Upper lobe of right lung (tissue), 1 donor: ENCODE measurements at places on chromosomes 2 and 18. TPM values are rescaled to one million over a fixed set of nuclear protein-coding genes. Genes with fewer than 3 reads are reported as not detected.
A peak's percentile ranks its signal among the peaks of the same experiment; 100 is the strongest.

GRCh38 chr18:45014047-45014501, 333.4 kb downstream of the SETBP1 start:
- H3K4me1 ChIP-seq = peaks cover 21% of the 10 kb centered on the region
- H3K27me3 ChIP-seq = no peaks in the 10 kb centered on the region
- no peak for DNase-seq
- no peaks in the 10 kb centered on the region for H3K36me3 ChIP-seq

DNA sequence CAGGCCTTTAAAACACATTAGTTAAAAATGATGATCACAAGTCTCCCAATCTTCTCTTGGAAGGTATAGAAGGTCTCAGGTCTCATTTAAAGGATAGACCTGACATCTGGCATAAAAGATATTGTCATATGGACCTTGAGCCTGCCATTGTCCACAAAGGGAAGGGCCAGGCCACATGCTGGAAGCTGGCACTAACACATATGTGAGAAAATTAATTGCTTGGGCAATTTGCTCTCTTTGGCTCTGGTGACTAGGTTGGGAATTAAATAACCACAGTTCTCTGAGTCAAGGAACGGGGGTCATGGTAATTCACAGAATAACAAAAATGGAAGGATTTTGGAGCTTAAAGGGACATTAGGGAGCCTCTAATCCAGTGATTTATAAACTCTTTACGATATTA, 727.3 kb downstream of the BCL11A start:
- no peak overlapping the region for H3K4me3 ChIP-seq
- H3K27me3 ChIP-seq = no peaks in the 10 kb centered on the region
- H3K27ac ChIP-seq = no peak overlapping the region

Gene KRTCAP3
- total RNA-seq = 22.5 TPM

DNA sequence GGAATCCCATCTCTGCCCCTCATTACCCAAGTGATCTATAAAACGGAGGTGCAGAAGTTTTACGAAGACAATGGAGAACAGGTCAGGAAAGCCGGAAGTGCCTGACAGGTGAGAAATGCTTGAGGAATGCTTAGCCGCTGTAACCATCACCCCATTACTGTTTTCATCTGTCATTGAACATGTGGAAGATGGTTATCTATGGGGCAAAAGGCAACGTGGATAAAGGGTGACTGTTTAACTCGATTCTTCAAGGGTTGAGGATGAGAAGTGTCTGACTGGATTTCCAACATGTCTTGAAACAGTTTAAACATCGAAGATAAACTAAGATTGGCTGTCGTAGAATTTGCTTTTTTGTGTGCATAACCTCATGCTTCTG, 17.3 kb downstream of the HK2 start:
- no peak overlapping the region for H3K4me3 ChIP-seq
- no peaks in the 10 kb centered on the region for H3K36me3 ChIP-seq
- H3K4me1 ChIP-seq = peaks cover 58% of the 10 kb centered on the region

GRCh38 chr2:32783469-32783868, 155.6 kb downstream of the TTC27 start:
- no peak overlapping the region for H3K4me3 ChIP-seq
- no peaks in the 10 kb centered on the region for H3K4me1 ChIP-seq
- H3K27ac ChIP-seq = no peak overlapping the region
- no peaks in the 10 kb centered on the region for H3K27me3 ChIP-seq
- no peak for DNase-seq

DNA sequence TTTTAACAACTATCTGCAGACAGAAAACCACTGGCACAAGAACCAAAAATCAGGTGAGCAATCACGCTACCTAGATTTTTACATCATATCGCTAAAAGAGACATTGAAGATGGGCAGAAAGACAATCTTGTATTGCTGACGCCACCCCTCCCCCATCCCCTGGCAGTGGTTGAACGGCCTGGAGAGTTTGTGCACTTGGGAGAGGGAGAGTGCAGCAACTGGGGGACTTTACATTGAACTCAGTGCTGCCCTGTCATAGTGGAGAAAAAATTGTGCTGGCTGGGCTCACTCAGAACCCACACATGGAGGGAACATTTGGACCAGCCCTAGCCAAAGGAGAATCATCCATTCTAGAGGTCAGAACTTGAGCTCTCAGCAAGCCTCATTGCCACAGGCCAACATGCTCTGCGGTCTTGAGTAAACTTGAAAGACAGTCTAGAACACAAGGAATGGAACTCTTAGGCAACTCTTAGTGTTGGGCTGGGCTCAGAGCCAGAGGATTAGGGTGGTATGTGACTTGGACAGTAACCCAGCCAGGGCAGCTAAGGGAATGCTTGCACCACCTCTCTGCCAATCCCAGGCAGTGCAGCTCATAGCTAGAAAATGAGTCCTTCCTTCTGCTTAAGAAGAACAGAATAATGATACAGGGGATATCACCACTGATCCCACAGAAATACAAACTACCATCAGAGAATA, 220.0 kb upstream of the CYP26B1 start:
- no peaks in the 10 kb centered on the region for H3K36me3 ChIP-seq
- no peaks in the 10 kb centered on the region for H3K27me3 ChIP-seq
- H3K27ac ChIP-seq = no peak overlapping the region
- H3K4me3 ChIP-seq = no peak overlapping the region
- peak; percentile 66 for DNase-seq

GRCh38 chr2:229419158-229419557, 148.1 kb upstream of the PID1 start:
- no peaks in the 10 kb centered on the region for H3K36me3 ChIP-seq
- H3K27me3 ChIP-seq = no peaks in the 10 kb centered on the region

GRCh38 chr2:218260742-218261422, at the start of gene GPBAR1:
Gene GPBAR1, plus strand, starts transcription at chr2:218261015. Its CDS starts 1,710 bp downstream, at chr2:218262725.
- H3K27ac ChIP-seq = peak within 1 kb of the TSS; percentile 30
- H3K27me3 ChIP-seq = no peaks in the 10 kb centered on the region
- H3K36me3 ChIP-seq = peaks cover 37% of the 10 kb centered on the region

DNA sequence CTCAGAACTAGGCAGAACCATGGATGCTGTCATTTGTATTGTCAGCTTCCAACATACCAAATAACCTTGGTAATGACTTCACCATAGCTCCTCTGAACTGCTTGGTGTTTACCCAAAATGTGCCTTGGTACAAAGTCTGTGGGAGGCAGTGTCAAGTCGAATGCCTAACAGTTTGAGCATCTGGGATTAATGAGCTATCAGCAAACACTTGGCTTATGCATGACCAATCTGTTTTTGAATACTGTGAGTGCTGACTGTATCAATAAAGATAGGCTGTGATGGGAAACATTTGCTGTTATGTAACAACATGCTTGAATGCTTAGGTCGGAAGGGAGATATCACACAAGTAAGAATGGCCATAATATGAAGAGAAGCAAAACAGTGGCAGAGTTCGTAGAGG, 455.4 kb downstream of the CMPK2 start:
- no peaks in the 10 kb centered on the region for H3K4me1 ChIP-seq
- no peak for DNase-seq
- H3K27ac ChIP-seq = no peak overlapping the region
- H3K36me3 ChIP-seq = no peaks in the 10 kb centered on the region
- no peak overlapping the region for H3K4me3 ChIP-seq
- H3K27me3 ChIP-seq = no peaks in the 10 kb centered on the region

- no peaks in the 10 kb centered on the region for H3K27me3 ChIP-seq
- no peaks in the 10 kb centered on the region for H3K4me1 ChIP-seq
- H3K36me3 ChIP-seq = no peaks in the 10 kb centered on the region
- DNase-seq = no peak
- no peak overlapping the region for H3K4me3 ChIP-seq
These were observed 28.7 kb downstream of the IKZF2 start for GRCh38 chr2:213122725-213123124.
